ENCODE measurements at places on chromosomes 3 and 15.
A peak's percentile ranks its signal among the peaks of the same experiment; 100 is the strongest.

DNA sequence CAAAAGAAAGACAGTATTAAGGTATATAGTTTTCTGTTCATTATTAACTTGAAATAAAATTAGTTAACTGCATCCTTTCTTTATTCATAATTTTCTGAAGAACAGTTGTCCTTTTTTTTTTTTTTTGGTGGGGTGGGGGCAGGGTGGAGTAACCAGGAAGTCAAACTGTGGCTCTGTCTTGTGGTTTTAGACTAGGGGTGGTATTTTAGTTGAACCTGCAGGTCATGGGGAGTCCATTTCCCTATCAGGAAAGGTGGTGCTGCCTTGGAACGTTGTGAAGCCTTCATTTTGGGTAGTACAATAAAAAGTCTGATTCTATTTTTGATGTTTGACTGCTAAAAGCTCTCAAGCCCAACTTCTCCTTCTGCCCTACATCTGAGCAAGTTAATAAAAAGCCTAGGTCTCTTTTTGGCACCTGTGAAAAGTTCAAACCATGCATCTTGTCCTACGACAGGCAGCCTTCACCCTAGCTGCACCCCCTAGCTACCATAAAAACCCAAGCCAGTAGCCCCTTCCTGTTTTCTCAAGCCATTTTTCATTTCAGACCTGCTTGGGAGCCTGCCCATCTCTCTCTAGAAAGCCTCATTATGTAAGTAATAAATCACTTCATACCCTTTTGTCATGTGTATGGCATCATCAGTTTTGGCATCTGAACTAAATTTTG is 31.2 kb upstream of the RIOX2 start:
- DNase-seq: no peak

DNA sequence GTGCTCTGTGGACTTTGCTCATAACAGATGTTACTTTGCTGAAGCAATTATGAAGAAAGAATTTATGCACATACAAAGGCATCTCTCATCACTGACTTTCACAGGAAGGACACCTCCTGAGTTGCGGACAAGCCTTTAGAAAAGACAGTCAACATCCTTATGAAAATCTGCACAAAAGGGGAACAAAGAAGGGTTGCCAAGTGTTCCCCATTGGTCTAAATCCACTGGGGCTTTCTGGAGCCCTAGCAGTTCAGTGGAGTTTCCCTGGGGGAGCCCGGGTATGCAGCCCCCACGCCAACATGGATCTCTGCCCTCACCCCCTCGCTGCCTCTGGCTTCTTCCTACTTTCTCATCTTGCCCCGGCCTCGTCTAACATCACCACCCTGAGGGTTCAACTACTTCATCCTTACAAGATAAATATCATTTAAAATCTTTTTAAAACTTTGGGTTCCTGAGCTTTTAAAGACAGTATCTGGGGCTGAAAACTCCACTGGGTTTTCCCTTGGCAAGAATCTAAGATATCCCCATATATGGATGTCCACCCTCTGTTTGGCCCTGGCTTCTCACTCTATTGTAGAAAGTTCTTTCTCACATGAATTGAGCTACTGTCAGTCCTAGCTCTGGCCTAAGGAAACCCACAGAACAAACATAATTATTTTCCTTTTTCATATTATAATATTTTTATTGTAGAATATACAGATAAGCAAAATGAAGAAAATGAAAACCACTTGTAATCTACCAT is 207.9 kb upstream of the RGMA start:
- no peak for DNase-seq

DNA sequence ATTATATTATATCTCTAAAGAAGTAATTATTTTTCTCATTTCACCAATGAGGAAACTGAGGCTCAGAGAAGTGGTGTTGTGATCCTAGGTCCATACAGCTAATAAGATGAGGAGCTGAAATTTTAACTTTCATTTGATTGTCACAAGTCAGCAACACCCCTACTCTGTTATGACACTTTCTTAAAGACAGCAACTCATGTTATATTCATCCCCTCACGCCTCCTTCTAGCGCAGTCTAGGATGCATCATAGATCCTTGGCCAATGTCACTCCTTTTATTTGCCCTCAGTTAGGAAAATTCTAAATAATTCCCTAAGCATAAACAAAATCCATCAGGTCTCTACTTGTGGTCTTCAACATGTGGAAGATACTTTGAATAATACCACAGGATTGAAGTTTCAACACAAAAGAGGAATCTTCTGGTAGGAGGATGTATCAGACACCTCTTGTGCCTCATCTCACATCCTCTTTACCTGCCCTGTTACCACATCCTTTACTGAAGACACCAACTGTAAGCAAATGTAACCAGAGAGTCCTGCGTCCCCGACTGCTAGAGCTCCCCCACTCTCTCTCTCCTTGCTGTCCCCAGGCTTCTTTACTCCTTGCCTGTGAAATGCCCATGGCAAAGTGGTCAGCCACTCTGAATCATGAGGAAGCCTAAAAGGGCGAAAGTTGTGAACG is 53.7 kb downstream of the TRIM42 start:
- no peak for DNase-seq

GRCh38 chr3:196867155-196867506 is 589 bp upstream of the SENP5 start:
- DNase-seq: peak; percentile 80

DNA sequence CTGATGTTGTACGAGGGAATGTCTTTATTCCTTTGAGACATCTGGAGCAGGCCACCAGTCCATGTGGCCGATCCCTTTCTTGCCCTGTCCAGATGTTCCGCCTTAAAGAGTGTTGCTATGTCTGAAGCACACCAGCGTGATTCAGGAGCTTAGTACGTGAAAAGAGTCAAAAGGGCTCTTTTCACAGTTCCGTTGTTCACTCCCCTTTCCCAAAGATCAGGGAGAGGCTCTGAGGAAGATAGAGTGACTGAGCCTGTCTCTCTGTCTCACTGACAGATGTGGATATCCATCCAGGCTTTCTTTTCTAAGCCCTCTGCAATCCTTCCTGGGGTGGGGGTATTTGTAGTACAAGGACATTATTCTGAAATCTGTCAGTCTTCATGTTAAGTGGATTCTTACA is 262.5 kb upstream of the LRTM1 start:
- DNase-seq: no peak

DNA sequence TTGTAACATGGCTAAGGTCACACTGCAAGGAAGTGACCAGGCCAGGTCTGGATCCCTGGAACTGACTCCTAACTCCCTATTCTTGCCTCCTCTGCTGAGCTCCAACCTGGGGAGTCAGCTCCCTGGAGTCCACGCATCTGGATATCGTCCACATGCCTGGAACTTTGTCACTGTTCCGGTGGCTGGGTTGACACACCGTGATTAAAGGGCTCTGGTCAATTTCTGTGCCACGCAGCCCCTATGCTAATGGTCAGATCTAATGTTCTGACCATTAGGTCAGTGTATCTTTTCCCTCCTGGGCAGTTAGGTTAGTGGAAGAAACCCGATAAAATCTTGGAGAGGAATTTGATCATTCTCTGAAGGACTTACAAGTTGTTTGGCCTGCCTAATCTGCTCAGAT is 1.6 kb upstream of the TPM1 start:
- no peak for DNase-seq

- no peak for DNase-seq
Observed at GRCh38 chr15:67997996-67998395, 56.1 kb upstream of the PIAS1 start.

GRCh38 chr3:13533885-13534301 is 15.0 kb upstream of the FBLN2 start:
- no peak for DNase-seq
